ENCODE measurements at places on chromosomes 11 and 22.

DNA sequence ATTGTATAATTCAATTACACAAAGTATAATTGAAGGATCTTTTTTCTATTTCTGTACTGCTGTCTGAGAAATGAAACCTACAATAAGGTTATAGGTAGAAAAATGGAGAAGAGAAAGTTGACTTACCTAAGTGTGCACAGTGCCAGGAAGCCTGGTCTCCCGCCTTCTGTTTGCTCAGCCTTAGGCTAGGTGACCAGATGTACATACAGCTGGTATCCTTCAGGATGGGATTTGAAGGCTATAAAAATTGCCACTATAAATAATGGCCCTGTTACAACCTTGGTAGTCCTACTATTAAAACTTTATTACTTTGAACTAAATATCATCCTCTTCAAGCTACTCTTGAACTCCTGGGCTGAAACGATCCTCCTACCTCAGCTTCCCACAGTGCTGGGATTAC, 19.7 kb downstream of the OR51E2 start:
- no peak for DNase-seq

DNA sequence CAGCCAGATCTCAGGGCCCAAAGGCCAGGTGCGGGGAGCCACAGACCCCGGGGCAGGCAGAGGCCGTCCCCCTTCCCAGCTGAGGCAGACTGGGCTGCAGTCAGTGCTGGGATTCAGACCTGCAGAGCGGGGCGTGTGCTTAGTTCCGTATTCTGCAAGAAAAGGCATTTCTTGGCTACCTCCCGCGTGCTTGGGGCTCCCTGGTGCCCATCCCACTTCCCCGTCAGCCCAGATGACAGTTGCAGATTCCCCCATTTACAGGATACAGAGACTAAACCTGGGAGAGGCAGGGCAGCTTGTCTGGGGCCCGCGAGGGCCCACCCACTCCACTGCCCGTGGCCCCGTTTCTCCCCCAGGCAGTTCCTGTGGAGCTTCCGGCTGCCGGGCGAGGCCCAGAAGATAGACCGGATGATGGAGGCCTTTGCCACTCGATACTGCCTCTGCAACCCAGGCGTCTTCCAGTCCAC, 18.3 kb downstream of the CYTH4 start:
- DNase-seq, result no peak

DNA sequence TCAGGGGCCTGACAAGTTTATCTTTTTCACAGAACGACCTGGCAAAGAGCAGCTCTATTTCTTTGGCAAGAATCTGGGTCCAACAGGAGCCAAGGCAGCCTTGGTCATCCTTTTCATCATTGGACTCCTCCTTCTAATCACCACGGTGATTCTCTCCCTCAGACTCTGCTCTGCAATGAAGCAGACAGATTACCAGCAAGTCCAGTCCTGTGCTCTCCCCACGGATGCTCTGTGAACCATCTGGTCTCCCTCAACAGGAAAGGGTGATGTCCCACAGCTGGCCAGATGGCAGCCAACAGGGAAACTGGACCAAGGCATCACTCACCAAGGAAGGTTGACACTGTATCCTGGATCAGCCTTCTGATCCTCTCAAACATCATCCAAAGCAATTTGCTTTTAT, 17.0 kb upstream of the PANX1 start:
- no peak for DNase-seq

GRCh38 chr22:42300259-42301076, 30.0 kb upstream of the TCF20 start:
- DNase-seq, result no peak

DNA sequence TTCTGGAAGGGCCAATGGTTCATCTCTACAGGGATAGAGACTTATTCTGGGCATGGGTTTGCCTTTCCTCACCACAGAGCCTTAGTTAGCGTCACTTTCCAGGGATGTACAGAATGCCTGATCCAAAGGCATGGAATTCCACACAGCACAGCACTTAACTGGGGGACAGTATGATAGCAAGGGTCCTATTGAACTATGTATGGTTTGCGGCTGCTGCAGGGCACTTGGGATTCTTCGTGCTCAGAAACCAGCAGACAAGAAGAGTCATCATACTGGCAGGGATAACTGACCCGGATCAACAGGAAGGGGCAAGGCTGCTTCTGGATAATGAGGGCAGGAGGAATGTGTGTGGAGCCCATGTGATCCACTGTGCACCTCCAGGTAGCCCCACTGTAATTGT, 105.7 kb downstream of the SWAP70 start:
- no peak for DNase-seq

GRCh38 chr22:30927806-30928205, 40.8 kb downstream of the MORC2 start:
- DNase-seq, result no peak

DNA sequence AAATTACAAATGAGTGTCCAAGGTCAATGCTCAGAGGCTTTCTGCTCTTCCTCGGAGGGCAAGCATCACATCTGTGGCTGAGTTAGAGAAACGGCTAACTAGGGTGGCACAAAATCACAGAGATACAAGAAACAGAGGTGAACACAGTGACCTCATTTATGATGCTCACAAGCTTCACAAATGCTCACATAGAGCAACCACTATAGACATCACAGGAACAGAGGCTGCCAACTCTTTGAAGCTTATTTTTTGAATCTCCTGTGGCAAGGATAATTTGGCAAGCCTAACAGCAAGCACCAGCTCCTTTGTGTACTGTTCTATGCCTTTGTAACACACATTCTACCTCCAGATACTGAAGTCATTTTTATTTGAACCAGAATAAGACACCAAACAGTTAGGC, 416.5 kb upstream of the DDI1 start:
- DNase-seq, result no peak

- DNase-seq, result no peak
These were observed 7.9 kb upstream of the TPP1 start for GRCh38 chr11:6626971-6627761.

DNA sequence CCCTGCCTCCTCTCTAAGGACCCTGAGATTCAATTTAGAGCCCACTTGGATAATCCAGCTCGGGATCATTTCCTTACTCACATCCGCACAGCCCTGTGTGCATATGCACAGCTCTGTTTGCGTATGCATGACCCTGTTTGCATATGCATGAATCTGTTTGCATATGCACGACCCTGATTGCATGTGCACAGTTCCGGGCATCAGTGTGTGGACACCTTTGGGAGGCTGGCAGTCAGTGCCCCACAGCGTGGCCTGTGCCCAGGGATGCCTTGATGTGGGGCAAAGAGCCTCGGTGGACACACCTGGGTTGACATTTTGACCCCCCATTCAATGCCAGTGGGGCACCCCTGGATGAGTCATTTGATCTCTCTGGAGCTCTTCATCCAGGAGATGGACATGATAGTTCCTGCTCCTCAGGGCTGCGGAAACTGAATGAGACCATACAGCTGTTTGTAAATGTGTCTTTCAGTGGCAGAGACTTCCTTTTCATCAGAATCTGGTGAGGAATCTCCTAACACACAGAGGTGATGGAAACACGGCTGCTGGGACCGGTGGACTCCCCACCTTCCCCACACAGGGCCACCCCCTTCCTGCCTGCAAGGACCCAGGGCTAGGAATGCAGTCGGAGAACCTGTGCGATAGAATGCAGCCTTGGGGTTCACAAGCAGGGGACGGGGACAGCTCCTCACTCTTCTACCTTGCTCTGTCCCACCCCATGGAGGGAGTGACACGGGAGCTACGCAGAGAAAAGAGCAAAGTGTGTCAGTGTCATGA, 41.2 kb downstream of the MYEOV start:
- no peak for DNase-seq

DNA sequence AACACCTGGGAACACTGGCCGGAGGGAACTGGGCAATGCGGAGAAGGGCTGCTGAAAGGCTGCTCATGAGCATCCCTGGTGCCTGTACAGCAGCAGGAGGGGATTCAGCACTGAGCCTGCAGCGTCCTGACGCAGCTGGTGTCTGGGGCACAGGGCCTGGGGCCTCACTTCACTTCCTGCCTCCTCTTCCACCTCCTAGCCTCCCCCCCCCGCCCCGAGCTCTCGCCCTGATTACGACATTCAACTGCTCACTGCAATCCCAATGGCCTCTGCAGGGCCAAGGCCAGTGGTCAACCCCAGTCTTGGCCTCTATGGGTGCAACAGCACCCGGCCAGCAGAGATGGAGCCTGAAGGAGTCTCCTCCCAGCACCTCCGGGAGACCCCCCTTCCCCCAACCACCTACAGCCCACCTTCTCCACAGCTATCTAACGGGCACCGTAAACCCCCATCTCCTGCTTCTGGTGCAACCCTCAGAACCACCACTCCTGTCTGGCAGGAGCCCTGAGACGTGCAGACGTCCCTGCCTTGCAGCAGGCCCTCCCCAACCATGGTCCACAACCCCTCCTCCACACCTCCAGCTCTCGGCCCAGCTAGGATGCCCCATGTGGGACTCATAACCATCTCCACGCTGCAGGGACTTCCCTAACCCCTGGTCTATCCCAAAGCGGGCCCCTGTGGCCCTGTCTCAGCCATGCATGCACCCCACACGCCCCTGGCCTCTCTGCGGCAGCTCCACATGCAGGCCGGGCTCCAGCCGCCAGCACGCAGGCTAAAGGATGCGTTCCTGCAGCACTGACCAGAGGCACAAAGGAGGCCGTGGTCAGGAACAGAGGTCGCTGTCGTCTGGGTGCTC, 38.2 kb downstream of the BRD1 start:
- no peak for DNase-seq

DNA sequence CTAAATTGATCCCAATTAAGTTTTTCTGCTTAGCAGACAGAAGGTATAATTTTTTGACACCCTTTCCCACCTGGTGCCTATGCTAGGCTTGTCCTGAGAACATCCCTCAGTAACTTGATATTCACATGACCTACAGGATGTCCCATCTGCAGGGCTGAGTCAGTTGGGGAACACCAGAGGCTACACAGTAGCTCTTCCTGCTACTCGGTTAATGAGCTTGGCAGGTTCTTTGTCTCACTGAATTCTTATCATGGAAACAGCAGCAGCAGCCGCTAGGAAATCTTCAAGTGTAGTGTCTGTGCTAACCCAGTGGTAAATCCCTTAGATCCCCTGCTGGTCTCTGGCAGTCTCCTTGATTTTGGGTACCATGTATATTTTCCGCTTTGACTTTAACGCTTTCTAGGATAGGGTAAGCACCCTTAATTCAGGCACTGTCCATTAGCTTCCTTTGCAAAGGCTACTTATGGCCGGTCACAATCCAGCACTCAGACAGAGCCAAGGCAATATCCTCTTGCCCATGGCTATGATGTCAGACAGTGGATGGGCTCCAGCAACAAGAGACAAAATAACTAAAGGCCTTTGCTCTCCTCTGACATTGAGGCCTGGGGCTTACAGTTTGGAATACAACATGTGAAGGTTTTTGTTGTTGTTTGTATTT, 8.5 kb downstream of the MRPL16 start:
- DNase-seq, result no peak

DNA sequence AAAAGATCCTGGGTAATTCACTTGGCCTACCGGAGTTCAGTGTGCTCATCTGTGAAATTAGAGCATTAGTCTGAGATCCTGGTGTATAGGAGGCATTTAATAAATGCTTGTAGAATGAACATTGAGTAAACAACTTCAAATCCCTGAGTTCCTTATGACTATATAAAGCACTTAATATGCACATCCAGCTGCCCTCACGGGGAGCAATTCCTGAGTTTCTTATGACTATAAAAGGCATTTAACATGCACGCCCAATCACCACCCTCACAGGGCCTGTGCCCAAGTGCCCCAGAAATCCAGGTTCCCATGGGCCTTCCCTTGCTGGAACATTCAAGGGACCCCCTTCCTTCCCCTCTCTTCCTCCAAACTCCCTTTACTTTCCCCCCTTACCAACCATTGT, 13.6 kb downstream of the DRD2 start:
- DNase-seq, result no peak

- DNase-seq, result no peak
These were observed 38.5 kb downstream of the SIK3 start for GRCh38 chr11:117059611-117060148.

GRCh38 chr11:57222239-57222638, 14.8 kb downstream of the APLNR start:
- DNase-seq, result no peak

DNA sequence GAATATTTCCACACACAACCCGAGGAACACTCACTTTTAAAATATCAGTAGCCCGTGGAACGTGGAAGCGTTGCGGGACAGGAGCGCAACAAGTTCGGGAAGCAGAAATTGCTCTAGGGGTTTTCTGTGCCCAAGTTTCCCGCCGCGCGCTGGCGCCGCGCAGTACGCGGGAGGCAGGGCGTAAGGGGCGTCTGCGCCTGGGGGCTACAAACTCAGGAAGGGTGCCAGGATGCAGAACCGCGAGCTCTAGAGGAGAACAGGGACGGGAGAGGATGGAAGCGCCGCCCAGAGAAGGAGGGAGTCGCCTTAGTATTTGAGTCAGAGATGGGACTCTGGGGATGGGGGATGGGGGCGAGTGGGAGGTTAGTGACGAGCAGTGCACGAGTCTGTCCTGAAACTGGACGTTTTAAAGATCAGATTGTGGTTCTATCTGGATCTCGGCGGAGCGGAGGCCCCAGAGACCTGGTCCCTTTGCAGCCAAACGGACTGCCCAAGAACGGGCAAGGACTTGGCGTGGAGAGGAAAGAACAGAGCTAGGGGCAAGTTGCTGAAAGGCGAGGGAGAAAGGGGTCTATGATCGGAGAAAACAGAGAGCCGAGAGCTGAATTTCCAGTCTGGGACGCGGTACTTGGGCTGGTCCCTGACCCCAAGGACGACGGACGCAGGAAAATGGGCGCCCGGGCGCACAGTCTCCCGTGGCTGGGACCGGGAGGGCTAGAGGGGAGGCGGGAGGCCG, 4.7 kb downstream of the BSX start:
- peak; percentile 45 for DNase-seq

GRCh38 chr11:69427906-69428880, 53.3 kb upstream of the LINC01488 start:
- no peak for DNase-seq

- DNase-seq, result no peak
These were observed 3.3 kb upstream of the LRFN4 start for GRCh38 chr11:66853242-66854229.

DNA sequence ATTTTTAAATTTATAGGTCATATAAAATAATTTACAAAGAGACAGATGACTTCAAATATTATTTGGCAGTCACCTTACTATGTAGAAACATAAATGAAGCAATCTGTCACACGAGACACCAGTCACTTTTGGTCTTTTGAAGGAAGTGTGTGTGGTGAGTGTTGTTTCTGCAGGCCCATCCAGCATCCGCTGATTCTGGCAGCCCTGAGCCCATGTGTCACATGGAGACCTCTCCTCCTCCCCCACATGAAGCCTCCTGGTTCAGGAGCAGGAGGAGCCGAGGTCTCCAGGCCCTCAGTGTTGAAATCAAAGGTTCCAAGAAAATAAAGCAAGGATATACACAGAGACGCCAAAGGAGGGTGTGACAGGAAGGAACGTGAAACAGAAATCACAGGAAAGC, 60.1 kb downstream of the ARFGAP3 start:
- no peak for DNase-seq

- DNase-seq, result peak; percentile 23
These were observed 2.2 kb downstream of the PHLDB1 start for GRCh38 chr11:118609380-118610224.

GRCh38 chr11:67463680-67464410, 5.2 kb downstream of the TMEM134 start:
- no peak for DNase-seq

GRCh38 chr22:25172153-25172552, 27.5 kb upstream of the CRYBB3 start:
- no peak for DNase-seq

GRCh38 chr11:1732418-1733008, 17.9 kb downstream of the IFITM10 start:
- no peak for DNase-seq

- DNase-seq, result no peak
These were observed 895 bp upstream of the DAGLA start for GRCh38 chr11:61679296-61679695.

All from glutamatergic neuron (in vitro differentiated cells).